Activated naive CD8-positive, alpha-beta T cell treated with anti-CD3 and anti-CD28 coated beads for 36 hours (primary cell): ENCODE measurements at places on chromosomes 4 and X.

DNA sequence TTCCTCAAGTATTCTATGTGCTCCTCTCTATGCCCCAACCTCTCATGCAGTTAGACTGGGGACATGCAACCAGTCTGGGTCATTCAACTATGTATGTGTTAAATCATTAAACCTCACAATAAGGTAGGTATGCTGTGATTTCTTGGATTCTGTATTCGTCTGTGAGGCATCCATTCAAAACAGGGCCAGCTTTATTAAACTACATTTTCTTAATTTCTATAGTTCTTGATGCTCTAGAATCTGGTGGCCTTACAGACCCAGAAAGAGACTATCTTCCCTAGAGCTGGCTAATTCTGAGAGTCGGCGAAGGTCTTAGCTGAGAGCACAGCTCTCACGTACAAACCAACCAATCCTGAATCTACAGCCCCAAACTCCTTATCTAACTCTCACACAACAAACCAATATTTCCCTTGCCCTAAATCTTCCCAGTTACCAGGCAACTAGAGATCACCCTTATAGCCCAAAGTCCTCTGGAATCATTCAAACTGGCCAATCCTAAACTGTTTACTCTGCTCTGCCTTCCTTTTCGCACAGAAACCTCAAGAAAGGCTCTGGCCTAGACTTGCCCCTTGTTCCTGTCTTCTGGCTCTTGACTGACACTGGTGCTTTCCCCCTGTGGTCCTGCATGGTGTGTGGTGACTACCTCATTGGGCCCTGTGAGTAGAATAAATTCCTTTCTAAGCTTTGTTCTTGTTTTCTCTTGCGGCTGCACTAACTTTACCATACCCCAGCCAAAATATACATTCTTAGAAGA lies 203.5 kb upstream of the TET2 start:
- DNase-seq: peak; percentile 60

DNA sequence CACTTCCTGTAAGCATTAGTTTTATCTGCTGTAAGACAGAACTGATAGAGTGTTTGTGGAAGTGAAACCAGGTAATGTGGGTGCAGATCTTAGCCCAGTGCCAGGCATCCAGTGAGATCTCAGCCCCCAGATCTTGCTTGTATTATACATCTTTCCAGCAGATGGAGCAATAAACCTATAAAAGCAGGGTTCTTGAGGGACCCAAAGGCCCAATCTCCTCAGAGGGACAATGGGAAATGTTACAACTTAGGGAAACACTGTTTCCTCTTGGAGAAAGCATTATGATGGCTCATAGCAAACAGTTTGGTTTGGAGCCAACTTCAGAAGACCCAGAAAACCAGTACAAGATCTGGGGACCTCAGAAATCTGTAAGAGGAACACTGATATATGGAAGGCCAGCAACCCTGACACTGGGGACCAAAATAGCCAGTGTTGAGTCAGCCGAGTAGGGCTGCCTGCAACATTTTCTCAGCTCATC lies 206.3 kb downstream of the SLC7A11 start:
- no peak for DNase-seq

DNA sequence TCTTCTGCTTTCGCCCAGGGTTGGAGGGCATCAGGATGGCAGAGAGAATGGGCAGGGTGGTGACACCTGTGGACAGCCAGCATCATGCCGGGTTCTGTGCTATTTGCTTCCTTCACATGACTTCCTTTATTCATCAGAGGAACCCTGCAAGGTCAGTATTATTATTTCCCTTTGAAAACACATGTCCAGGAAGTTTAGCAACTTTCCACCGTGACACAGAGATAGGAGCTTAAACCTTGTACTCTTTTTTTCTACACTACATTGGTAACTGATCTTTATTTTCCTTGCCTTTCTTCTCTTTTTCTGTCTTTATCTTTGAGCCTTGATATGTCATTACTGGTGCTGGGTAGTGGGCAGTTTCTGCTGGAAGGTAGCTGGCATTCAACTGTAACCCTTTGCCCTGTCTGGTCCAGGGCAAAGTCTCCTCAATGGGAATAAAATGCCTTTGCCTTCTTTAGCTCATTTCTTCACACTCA lies 5.0 kb upstream of the MGST2 start:
- no peak for DNase-seq

GRCh38 chr4:55866290-55866907 lies 13.0 kb downstream of the EXOC1 start:
- DNase-seq: no peak

- DNase-seq: no peak
These were observed 92.7 kb downstream of the SYNPO2 start for GRCh38 chr4:118981171-118981838.

GRCh38 chr4:156623376-156623775 lies 348.2 kb downstream of the PDGFC start:
- no peak for DNase-seq

GRCh38 chrX:153378607-153379006 lies 22.5 kb downstream of the PNMA6E start:
- no peak for DNase-seq

GRCh38 chrX:10233173-10233572 lies 76.4 kb downstream of the CLCN4 start:
- DNase-seq: no peak

GRCh38 chr4:113758372-113758771 lies 3.2 kb downstream of the CAMK2D start:
- DNase-seq: no peak

- no peak for DNase-seq
These were observed 70.1 kb downstream of the NAA11 start for GRCh38 chr4:79255793-79256192.
